Activated CD4-positive, alpha-beta T cell treated with anti-CD3 and anti-CD28 coated beads, Interleukin-2, amount 10 ng/mL, durations not matched to agents 7 days and 5 days (primary cell): ENCODE measurements at places on chromosomes 3 and 15. TPM values are rescaled to one million over a fixed set of nuclear protein-coding genes. Genes with fewer than 3 reads are reported as not detected.

The TTC21A gene
- 5.1 TPM for total RNA-seq

The PLSCR4 gene
- total RNA-seq, result 0.12 TPM

The RYR3 gene
- not detected for total RNA-seq

The CD276 gene
- 0.37 TPM for total RNA-seq

The SCN11A gene
- total RNA-seq, result 0.02 TPM

The SUCLG2 gene
- 63.1 TPM for total RNA-seq

The TNFSF10 gene
- total RNA-seq, result 97.9 TPM

The SMAD3 gene
- 83.9 TPM for total RNA-seq

The THSD4 gene
- total RNA-seq, result not detected

The CXCR6 gene
- total RNA-seq, result 18.0 TPM

The GNB4 gene
- total RNA-seq, result 7.4 TPM

The CLDN1 gene
- not detected for total RNA-seq
